GM12865 (cell line): ENCODE measurements at places on chromosomes 11 and 22.

GRCh38 chr22:24156913-24157821 is 24.1 kb upstream of the SUSD2 start:
- peak; percentile 96 for DNase-seq

GRCh38 chr11:61603667-61604066 is 22.8 kb upstream of the SYT7 start:
- no peak for DNase-seq

DNA sequence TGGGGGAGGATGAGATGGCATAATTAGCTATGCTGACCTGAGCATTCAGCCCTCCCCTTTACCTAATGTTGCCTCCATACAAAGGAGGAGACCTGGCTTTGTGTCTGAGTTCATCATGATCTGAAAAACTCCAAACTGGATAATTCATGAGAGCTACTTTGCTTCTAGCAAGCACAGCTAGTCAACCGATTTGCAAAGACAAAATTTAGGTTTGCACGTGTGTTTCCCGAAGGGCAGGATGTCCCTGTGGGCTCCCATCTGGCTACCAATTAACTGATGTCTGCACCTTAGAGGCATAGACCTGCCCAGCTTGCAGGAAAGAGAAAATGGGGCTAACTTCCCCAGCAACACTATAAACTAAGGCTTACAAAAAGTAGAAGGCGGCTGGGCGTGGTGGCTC is 42.2 kb upstream of the POU2AF1 start:
- no peak for DNase-seq

DNA sequence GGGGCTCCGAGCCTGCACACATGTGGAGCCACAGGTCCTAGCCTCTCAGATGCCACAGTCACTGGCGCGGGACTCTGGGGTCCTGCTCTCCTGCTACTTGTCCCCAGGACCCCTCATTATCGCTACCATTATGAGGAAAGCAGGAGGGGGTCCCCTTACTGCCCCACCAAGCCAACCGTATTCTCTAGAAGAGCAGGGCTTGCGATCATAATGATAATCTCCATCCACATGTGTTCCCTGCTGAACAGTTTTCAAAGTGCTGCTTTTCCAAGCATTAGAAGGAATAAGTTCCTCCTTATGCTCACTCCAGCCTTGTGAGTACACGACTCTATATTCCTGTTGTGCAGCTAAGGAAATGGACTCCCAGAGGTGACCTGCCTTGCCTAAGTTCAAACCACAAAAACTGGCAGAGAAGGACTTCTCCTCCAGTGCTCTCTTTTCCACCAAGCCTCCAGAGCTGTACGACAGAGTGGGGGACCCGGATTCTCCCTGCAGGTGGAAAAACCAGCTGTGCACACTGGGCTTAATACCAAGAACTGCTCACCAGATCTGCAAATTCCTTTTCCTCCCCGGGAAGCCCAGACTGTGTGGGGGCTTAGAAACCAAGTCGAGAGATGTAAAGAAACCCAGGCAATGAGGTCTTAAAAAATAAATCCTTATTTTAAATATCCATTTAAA is 92.8 kb upstream of the DRD2 start:
- DNase-seq, result no peak

GRCh38 chr22:32997295-32997694 is 60.9 kb downstream of the SYN3 start:
- DNase-seq, result no peak

DNA sequence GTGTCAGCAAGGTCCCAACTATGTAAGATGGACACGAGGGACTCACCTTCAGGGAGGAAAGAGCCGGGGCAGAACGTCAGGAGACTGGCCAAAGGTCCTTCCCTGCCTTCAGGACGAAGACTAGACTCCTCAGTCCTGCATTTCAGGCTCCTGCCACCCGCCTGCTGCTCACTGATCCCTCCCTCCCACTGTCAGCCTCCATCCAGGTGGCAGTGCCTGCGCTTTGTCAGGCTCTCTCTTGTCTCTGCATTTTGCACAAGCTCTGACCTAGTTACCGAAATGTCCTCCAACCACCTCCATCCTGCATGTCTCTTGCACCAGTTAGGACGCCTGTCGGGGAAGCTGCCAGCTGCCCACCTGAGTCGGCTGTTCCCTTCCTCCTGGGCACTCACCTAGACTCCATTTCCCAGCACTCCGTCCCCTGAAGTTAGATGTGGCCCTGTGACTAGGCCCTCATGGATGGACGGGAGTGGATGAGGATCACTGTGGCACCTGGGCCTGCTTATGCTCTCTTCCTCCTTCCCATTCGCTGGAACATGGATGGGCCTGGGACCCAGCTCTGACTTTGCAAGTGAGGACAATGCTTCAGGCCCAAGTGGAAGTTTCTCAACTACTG is 8.0 kb downstream of the B3GNT6 start:
- no peak for DNase-seq

GRCh38 chr11:66467756-66468155 is 1.1 kb downstream of the PELI3 start:
- no peak for DNase-seq

DNA sequence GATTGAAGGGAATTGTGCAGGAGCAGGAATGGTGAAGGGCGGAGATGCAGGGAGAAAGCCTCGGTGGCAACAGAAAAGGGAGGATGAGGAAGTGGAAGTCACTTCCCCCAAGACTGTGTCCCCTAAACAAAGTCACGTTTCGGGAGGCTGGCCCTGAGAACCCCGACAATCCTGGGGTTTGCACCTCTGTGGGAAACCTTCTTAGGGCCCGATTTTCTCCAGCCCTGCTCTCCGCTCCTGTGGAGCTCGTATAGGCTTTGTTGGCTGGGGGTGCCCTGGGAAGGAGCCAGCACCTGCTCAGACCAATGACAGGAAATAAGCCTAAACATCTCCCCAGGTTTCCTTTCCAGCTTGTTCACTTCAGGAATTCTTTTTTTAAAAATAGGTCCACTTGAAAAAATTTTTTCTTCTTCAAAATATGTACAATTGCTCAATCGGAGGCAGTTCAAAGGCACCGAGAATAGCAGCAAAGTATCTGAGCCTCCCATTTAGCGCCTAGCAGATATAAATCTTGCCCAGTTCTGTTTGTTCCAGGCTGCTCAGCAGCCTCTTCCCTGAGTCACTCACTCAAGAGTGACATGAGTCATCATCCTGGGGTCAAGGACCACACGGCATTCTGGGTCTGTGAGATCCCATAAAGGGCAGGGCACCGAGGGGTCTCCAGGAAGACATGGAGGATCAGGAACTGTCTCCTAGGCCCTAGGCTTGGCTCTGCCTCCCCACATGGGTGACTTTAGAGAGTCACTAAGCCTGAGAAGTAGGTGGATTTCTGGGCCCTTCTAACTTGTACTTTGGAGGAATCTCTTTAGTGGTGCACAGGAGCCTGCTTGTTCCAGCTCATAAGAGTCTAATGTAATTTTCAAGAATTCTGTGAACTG is 34.0 kb downstream of the IRAG1 start:
- DNase-seq, result peak; percentile 9

GRCh38 chr22:25060522-25061071 is 108.1 kb downstream of the KIAA1671 start:
- no peak for DNase-seq

DNA sequence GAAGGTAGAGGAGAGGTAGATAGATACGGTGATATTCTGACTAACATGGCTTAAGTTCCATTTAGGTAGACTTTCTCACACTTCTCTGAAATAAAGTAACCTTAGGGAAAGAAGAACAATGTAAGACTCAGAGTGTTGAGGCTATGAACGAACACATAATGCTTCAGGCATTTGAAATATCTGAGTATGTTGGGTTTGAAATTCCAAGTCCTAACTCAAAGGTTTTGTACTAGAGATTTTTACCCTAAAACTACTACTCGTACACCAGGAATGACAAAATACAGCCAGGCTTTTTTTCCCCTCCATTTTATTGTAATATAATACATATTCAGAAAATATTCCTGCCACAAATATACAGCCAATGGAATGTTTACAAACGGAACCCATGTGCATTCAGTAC is 592.6 kb downstream of the ETS1 start:
- no peak for DNase-seq

- peak; percentile 96 for DNase-seq
Observed at GRCh38 chr22:36123673-36124630, 36.6 kb downstream of the APOL3 start.

DNA sequence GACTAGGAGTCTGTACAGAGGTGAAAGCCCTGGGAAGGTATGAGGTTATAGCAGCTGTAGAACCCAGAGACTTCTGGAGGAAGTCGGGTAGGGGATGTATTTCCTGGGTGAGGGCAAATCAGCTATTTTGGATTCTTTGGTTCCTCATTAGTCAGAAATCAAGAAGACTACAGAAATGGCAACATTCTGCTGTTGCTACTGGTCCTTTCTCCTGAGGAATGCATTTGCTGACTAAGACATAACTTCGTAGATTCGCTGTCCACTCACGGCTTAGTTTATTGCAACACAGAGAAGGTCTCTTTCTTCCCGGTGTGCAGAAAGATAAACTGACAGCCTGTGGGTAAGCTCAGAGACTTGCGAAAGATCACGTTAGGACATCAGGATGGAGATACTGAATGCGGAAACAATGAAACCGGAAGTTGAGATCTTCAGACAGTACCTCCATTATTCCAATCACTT is 25.3 kb upstream of the SESN3 start:
- peak; percentile 38 for DNase-seq

- no peak for DNase-seq
Observed at GRCh38 chr22:39928536-39929520, 27.9 kb downstream of the GRAP2 start.

GRCh38 chr11:23536907-23537306 is 676.6 kb upstream of the CCDC179 start:
- no peak for DNase-seq

GRCh38 chr11:76443268-76443980 is 1.4 kb upstream of the EMSY start:
- no peak for DNase-seq

GRCh38 chr11:116471608-116472256 is 301.1 kb downstream of the BUD13 start:
- DNase-seq, result no peak

- no peak for DNase-seq
Observed at GRCh38 chr11:84566671-84567070, 1060.5 kb downstream of the DLG2 start.

- DNase-seq, result no peak
Observed at GRCh38 chr11:19625438-19625837, 87.2 kb upstream of the NAV2 start.

GRCh38 chr11:111796696-111797095 is 30.5 kb upstream of the PPP2R1B start:
- no peak for DNase-seq

DNA sequence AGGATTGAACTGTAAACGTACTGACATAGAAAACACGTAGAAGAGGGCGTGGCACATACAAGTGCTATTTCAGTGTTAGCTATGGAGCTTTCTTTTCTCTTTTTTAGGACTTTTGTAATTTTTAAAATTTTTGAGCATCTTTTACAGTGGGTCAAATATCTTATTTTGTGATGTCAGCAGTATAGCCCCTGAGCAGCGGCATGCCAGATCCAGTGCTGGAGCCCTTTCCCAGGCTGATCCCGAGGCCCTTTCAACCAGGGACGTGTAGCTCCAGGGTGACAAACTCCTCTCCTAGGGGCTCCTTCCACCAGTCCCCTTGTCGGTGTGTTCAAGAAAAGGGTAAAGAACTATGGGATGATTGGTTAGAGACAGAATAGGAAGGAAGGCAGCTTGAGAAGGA is 777.0 kb downstream of the NTM start:
- no peak for DNase-seq

GRCh38 chr11:35418282-35419183 is 825 bp downstream of the SLC1A2 start:
- no peak for DNase-seq

DNA sequence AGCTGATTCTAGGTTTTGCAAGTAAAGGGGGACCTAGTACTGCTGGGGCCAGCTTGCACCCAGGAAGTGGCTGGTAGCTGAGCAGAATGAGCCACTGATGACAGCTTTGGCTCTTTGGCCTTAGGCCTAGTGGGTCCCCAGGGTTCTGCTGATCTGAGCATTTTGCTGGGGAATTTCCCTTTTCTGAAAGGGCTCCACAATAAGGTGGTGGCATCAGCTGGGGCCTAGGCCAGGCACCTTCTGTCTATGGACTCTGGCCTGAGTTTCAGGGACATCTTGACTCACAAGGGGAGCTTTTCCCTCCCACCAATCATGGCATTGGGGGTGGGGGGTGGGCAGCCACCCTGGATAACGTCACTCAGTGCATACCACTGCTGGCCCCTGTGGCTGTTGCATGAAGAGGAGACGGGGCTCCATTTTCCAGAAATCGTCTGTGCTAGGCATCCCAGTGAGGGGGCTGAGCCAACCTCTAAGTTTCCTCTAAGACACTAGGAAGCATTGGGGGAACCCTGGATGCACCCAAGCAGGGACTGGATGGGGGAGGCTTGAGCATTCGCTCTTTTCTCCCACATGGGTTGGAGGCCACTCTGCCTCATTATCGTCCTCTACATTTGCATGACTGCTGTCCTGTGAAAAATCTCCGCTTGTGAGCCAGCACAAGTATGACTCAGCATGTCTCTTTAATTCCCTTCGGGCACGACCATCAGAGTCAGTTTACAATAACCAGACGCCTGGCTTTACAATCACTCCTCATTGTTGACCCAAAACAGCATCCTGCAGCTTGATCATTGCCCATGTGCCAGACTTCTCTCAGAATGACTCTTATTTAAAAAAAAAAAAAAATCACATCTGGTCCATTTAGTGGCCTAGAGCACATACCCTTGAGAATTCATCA is 145.0 kb upstream of the THY1 start:
- DNase-seq, result peak; percentile 75

DNA sequence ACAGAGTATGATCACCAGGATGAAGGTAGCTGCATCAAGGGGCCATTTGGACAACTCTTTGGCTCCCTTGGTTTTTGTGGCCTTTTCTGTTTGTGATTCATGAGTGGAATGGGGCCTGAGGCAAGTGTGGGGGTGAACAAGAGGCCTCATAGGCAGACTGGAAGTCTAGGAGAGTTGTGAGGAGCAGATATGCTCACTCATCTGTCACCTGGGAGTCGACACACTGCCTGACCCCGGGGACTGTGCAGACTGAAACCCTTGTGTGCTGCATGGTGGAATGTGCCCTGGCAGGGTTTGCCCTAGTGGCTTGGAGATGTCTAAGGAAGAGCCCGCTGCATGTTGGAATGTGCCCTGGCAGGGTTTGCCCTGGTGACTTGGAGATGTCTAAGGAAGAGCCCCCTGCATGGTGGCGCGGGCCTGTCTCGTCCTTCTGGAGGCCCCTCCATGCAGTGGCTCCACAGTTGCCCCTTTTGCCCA is 60.0 kb downstream of the MED15 start:
- no peak for DNase-seq

GRCh38 chr11:24239930-24240329 is 256.9 kb upstream of the LUZP2 start:
- no peak for DNase-seq

- DNase-seq, result no peak
Observed at GRCh38 chr22:36590441-36591056, 61.6 kb upstream of the EIF3D start.

DNA sequence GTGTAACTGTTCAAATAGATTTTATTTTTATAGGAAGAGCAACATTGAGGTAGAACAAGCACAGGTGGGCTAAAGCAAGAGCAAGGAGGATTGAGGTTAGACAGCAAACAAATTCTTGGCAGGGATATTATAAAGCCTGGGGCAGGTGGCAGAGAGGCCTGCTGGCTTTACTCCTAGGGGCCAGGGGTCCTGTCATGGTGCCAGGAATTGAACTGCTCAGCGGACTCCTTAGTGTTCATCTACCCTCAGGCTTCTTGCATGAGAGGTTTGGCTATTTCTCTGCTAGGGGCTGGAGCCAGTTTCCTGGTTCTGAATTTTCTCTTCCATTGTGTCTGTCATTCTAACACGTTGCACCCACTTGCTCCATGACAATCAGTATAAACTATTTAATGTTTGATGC is 217.2 kb upstream of the NCAM1 start:
- no peak for DNase-seq
